ENCODE measurements at places on chromosomes 11 and 22. TPM values are rescaled to one million over a fixed set of nuclear protein-coding genes. Genes with fewer than 3 reads are reported as not detected.

GRCh38 chr11:88295028-88295427, 42.5 kb downstream of the CTSC start:
- no peak for DNase-seq

DNA sequence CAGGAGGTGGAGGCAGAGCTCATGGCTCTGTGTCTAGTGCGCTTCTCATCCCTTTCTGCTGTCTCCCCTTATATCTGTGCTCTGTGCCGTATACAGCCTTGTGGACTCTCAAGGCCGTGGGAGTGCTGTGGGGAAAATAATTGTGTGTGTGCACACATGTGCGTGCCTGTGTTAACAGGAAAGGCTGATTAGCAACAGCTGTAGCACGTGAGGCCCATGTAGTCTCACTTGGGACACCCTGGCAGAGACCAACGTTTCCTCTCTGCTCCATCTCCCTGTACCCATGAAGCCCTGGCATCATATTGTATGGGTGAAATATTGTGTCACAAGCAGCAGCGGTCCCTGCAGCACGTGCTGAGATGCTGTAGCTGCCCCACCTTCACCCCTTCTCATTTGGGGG, 109.3 kb downstream of the LRRC32 start:
- no peak for DNase-seq

- peak; percentile 99 for DNase-seq
Observed at GRCh38 chr11:65860278-65861164, at the start of gene MUS81. MUS81 (plus strand) TSS chr11:65860433; CDS start chr11:65860754, 321 bp downstream.

GRCh38 chr22:23282089-23282501, 101.8 kb downstream of the BCR start:
- peak; percentile 94 for DNase-seq

DNA sequence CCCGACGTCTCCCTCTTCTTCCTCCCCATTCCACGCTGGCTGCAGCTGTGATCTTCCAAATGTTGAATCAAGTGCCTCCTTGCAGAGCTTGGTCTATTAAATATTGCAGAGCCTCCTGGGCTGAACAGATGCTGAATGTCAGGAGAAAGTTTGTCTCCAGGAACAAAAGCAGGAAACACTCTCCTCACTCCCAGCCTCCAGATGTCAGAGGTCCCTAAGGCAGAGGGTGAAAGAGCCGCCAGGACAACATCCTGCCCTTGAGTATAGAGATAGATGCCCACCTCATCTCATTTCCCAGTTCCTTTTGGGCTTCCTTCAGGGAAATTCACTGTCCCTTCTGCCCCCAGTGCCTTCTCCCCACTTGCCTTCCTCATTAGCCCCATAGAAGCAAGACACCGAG, 40.8 kb upstream of the IGSF9B start:
- DNase-seq: no peak

- no peak for DNase-seq
Observed at GRCh38 chr11:16685914-16686313, 52.5 kb upstream of the C11orf58 start.

IGLL1 gene
- total RNA-seq: not detected

CNGA4 gene
- total RNA-seq: 0.55 TPM

GRCh38 chr11:122721964-122722266, 66.4 kb downstream of the UBASH3B start:
- DNase-seq: peak; percentile 15

DNA sequence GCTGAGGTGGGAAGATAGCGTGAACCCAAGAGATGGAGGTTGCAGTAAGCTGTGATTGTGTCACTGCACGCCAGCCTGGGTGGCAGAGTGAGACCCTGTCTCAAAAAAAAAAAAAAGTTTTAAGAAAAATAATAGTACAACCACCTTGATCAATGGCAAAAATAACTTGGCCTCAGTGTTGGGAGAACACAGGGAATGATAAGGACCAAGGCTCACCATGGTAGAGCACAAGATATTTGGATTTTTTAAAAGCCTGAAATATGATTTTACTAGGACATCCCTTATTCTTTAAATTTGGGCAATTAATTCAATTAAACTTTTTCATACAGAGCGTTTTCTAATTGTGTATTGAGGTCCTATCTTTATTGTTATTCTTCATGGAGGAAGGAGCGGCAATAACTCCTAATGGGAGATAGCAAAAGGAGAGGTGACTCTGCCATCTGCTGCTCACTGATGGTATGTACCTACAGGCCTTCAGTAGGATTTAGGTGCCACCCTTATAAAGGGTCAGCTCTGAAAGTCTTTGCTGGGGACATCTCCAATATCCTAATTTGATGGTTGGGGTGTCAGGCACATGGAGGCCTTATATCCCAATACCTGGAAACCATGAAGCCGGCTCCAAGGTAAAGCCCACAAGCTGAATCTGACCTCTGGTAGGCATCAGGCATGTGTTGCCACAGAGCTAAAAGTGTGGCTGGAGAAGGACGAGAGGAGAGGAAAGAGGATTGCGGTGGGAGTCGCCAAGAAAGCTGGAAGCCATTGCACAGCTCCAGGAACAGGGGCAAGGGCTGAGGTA, 21.9 kb upstream of the POLD3 start:
- no peak for DNase-seq

RAC2 gene
- 6.4 TPM for total RNA-seq

DNA sequence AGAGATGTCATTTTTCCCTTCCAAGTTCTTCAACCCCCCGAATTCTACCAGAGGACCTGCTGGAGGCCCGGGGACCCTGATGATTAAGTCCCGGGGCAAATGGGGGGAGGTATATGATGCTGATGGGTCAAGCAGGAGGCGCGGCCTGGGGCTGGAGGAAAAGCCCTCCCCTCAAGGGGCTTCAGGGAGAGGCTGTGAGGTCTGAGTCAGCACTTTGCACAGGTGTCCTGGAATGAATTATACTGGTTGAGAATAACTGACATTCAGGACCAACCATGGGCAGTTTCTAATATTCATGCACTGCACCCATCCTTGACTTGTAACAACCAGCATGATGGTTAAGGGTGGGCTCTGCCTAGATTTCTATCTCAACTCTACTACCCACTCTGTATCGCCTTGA, 146.8 kb upstream of the SYT13 start:
- no peak for DNase-seq

DNA sequence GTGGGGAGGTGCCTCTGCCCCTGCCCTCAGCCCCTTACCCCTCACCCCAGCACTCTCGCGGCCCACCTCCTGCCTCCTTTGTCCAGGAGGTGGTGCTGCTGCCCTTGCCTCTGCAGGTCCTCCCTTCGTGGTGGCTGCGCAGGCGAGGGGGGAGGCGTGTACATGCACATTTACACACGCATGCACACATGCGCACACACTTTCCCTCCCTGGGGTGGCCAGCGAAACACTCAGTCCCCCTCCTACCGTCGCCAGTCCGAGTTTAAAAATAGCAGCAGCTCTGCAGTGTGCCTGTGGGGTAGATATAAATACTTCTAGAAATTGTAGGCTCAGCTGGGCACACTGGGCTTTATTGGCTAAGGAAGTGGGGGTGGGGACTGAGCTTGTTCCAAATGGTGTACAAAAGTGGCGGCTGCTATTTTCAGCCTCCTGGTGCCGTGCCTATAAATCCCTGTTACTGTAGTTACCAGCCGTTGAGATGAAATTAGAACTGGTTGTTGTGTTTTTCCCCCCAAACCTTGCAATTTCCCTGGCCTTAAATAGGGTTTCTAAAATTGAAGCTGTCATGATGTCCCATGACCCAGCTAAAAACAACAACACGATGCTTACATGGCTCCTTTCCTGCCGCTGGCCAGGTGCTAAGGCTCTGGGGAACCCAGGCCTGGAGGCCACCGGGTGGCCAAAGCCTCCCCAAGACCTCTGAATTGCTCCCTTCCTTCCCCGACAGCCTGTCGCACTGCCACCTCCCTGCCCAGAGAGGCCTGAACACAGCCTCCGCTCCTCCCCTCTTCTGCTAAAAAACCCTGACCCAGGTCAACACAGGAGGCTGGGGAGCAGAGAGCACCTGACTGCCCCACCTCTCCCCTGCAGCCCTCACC, 12.4 kb downstream of the PICK1 start:
- DNase-seq: peak; percentile 94

IRAG1 gene
- total RNA-seq: 153 TPM

BUD13 gene
- total RNA-seq: 18.7 TPM

CHRNA10 gene
- total RNA-seq: 0.33 TPM

BATF2 gene
- 4.1 TPM for total RNA-seq

- DNase-seq: no peak
Observed at GRCh38 chr11:95444309-95445241, 213.6 kb upstream of the SESN3 start.

- DNase-seq: no peak
Observed at GRCh38 chr11:77038825-77039326, 4.7 kb downstream of the B3GNT6 start.

DNA sequence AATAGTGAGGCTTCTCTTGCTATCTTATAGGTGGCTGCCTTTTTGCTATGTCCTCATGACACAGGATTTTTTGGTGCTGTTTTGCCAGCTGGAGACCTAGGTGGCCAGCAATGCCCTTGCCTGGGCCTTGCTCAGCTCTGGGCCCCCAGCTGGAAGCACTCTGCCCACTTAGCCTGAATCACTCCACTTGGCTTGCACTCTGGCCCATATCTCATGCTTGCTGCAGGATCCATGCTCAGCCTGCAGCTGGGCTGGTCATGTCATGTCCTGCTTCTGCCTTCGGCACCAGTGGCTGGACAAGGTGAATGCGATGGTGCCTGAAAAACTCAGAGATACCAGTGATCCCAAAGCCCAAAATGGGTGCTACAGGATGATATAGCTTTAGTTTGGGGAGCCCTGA, 818.6 kb upstream of the FAT3 start:
- no peak for DNase-seq

- DNase-seq: peak; percentile 74
Observed at GRCh38 chr22:31272522-31273446, 19.5 kb downstream of the PIK3IP1 start.

- DNase-seq: no peak
Observed at GRCh38 chr11:5364214-5364613, 12.9 kb downstream of the OR51B6 start.

CBLIF gene
- not detected for total RNA-seq

DNA sequence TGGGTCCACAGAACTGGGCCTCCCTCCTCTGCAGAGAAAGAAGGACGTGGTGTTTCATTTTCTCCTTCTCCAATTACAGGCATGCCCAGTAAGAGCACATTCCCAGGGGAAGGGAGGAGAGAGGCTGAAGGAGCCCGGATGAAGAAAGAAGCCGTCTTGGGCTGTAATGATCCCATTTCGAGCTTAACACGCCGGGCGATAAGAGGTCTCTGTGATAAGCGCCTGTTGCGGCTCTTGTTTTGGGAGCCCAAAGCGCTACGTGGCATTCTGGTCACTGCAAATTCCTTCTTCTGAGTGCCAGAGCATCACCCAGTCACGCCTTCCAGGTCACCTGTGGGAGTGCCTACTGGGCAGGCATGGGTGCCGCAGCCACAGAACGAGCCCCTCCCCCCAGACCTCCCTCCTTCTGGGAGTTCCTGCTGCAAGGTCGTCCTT, 57.5 kb downstream of the ANO1 start:
- no peak for DNase-seq

DNA sequence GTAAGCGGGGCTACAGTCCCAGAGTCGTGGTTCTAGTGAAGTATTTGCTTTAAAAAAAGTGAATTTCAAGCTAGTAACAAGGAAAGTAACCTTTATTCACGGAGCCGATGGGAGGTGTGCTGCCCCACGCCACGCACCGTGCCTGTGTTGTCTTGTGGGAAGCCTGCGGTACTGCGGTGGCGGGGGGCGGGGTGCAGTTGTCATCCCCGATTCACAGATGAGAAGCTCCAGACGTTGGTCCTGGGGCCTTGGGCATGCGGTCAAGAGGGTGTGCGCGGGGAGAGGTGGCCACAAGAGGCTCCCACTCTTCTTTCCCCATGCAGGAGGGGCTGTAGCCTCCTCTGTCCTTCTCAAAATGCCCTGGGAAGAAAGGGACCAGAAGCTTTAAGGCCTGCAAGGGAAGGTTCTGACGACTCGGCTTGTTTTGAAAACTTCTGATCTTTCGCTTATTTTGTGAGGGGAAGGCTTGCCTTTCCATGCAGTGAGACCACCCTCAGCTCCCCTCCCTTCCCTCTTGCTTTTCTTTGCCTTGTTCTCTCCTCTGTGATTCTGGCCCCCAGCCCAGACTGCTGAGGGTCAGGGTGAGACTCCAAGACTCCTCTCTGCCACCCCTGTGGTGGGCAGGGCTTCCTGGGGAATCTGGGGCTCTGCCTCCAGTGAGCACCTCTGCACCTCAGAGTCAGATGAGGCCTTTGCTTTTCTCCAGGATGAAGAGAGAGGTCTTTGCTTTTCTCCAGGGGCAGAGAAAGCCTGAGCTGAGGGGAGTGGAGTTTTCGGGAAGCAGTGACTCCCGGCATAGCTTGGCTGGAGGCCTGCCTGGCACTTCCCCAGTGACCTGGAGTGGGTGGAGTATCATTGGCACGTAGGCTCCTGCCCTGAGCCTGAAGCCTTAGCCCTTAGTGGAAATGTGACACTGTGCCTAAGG, 6.2 kb downstream of the GLB1L3 start:
- DNase-seq: no peak

- no peak for DNase-seq
Observed at GRCh38 chr11:128463371-128463829, 124.0 kb downstream of the ETS1 start.

OR2AG2 gene
- not detected for total RNA-seq

GRCh38 chr22:41092847-41093411, 537 bp downstream of the EP300 start:
- no peak for DNase-seq

UCP2 gene
- 25.5 TPM for total RNA-seq

DNA sequence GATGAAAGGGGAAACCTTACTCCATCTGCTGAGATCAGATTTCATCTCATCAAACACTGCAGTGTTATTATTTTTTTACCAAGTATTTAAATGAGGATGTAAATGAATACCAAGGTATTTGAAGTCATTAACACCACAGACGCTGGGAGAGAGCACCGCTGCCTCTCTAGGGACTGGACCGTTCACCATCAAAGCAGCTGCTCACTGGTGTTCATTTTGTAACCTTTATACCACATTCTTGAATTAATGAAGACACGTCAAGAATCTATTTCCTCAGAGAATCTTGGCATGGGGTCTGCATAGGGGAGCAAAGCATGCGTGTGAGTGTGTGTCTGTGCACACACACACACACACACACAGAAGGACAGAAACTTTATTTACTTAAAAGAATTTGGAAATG, 15.6 kb downstream of the SIAE start:
- no peak for DNase-seq

NCR3LG1 gene
- total RNA-seq: 1.4 TPM

UBQLN3 gene
- total RNA-seq: not detected

- no peak for DNase-seq
Observed at GRCh38 chr11:129881570-129882170, 13.7 kb downstream of the NFRKB start.

DNA sequence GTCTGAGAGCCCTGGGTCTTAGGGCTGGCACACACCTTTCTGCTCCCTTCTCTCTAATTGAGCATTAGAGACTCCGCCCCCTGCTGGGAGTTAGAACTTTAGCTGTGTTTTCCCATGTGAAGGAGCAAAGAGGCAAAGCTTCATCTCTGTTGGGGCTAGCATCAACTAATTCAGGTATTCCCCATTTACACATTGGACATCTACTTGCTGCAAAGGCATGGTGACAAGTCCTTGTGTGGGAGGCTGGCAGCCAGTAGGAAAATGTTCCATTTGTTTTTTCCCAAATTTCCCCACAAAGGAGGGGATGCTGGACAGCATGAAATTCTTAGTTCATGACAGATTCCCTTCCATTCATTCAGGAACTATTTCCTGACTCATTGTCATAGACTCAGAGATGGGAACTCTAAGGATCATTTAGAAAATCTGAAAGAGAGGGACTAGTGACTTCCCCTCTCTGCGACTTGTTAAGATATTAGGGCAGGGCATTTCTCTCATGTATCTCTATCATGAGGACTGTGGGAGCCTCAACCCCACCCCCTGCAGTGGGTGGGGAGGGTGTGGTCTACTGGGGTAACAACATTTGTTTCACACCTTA, 3.6 kb downstream of the CD44 start:
- no peak for DNase-seq
